Activated naive CD4-positive, alpha-beta T cell treated with anti-CD3 and anti-CD28 coated beads, Interleukin-2, amount 10 ng/mL, durations not matched to agents 5 hours and 36 hours (primary cell): ENCODE measurements at places on chromosomes 16 and 17. TPM values are rescaled to one million over a fixed set of nuclear protein-coding genes. Genes with fewer than 3 reads are reported as not detected.

The DPEP3 gene
- total RNA-seq, result 0.14 TPM

The PDILT gene
- not detected for total RNA-seq

The NR1D1 gene
- total RNA-seq, result 5.9 TPM

The ZNF423 gene
- not detected for total RNA-seq

The CCDC40 gene
- not detected for total RNA-seq

The OR3A3 gene
- not detected for total RNA-seq

The ERCC4 gene
- total RNA-seq, result 13.1 TPM

The KRT9 gene
- not detected for total RNA-seq

The TMC5 gene
- total RNA-seq, result 0.31 TPM

The XYLT1 gene
- total RNA-seq, result 40.4 TPM

The PDIA2 gene
- total RNA-seq, result not detected

The CNTNAP4 gene
- not detected for total RNA-seq

The HSF5 gene
- 0.79 TPM for total RNA-seq

The NPIPA2 gene
- 5.2 TPM for total RNA-seq

The GALR2 gene
- total RNA-seq, result not detected

The ZNF213 gene
- 9.8 TPM for total RNA-seq

The RAB34 gene
- 11.8 TPM for total RNA-seq

The PRAC1 gene
- total RNA-seq, result not detected

The CFAP97D1 gene
- total RNA-seq, result not detected

The PRAC2 gene
- total RNA-seq, result not detected

The CCL8 gene
- total RNA-seq, result not detected

The SLC6A2 gene
- not detected for total RNA-seq

The PABPN1L gene
- not detected for total RNA-seq

The MRPL45 gene
- total RNA-seq, result 34.9 TPM

The CA4 gene
- total RNA-seq, result not detected

The TIMM22 gene
- total RNA-seq, result 8.1 TPM

The TMEM92 gene
- not detected for total RNA-seq

The MT4 gene
- not detected for total RNA-seq

The MT1X gene
- total RNA-seq, result 45.1 TPM

The C17orf78 gene
- not detected for total RNA-seq

The TBC1D3 gene
- not detected for total RNA-seq

The RARA gene
- 63.5 TPM for total RNA-seq

The SLC47A1 gene
- total RNA-seq, result not detected

The KRTAP2-1 gene
- not detected for total RNA-seq

The TBC1D26 gene
- not detected for total RNA-seq

The SUPT6H gene
- 66.4 TPM for total RNA-seq

The C16orf92 gene
- total RNA-seq, result not detected

The HSD17B2 gene
- not detected for total RNA-seq

The CDH13 gene
- total RNA-seq, result not detected

The EIF3C gene
- total RNA-seq, result 514 TPM

The PIMREG gene
- total RNA-seq, result 21.8 TPM

The ESRP2 gene
- 0.07 TPM for total RNA-seq

The ZPBP2 gene
- not detected for total RNA-seq

The TMED6 gene
- 2.9 TPM for total RNA-seq
